Fibroblast of lung (primary cell): ENCODE measurements at places on chromosomes 6 and 20.

DNA sequence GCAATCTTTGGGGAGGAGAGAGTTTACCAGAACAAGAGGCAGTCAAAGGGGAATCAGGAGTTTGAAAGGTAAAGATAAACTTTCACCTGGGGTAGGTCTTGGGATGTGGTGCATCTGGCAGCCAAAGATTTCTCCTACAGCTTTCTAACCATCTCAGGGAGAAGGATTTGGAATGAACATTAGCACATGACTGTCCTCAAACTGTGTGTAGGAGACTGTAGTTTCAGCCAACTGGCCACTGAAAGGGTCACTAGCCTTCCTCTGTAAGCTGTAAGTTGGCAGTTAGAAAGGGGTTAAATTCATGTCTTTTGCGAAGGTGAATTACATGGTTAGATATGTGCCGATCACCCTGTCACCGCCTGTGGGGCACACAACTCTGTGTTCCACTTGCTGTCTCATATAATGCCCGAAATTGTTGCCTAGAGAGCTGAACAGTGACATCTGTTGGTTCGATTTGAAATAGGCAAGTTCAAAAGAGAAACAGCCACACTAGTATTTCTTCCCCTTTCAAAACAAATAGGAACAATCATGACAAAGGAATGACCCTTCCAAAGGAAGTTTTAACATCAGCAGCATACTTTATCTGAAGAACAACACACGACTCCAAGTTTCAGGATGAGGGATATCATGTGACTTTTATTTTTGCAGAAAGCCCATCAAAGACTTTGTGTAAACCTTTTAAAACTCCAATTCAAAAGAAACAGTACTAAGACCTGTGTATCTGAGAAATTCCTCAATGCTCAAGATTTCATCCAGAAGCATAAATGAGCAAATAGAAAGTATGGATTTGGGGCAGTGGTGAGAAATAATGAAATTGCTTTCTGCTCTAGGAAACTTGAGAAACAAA is 1.1 kb upstream of the OPN5 start:
- H3K4me3 ChIP-seq, result no peak overlapping the region
- H3K27ac ChIP-seq, result no peak overlapping the region
- DNase-seq, result peak; percentile 81
- no peaks in the 10 kb centered on the region for H3K4me1 ChIP-seq
- H3K36me3 ChIP-seq, result no peaks in the 10 kb centered on the region

DNA sequence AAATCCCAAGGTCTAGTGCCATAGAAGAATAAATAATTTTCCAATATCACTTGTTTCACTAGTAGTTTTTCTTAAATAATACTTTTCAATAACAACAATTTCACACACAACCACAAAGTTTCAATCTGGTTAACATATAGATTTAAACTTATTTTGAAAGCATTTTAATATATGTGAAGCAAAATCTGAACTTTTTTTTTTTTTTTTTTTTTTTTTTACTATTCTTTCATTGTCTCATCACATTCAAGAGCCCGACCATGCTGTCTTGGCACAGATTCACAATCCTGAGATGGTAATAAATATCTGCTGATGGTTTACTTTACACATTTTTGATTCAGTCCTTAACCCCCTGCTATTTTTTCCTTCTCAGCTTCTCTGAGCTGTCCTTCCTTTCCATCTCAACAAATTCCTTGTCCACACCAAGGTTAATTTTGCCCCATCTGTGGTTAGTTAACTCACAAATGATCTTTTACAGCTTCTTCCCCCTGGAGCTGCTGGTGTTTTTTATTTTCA is 262.8 kb downstream of the TMEM242 start:
- no peak overlapping the region for H3K4me3 ChIP-seq
- peak; percentile 64 for DNase-seq
- no peak overlapping the region for H3K27ac ChIP-seq
- H3K27me3 ChIP-seq, result no peaks in the 10 kb centered on the region
- H3K36me3 ChIP-seq, result no peaks in the 10 kb centered on the region

DNA sequence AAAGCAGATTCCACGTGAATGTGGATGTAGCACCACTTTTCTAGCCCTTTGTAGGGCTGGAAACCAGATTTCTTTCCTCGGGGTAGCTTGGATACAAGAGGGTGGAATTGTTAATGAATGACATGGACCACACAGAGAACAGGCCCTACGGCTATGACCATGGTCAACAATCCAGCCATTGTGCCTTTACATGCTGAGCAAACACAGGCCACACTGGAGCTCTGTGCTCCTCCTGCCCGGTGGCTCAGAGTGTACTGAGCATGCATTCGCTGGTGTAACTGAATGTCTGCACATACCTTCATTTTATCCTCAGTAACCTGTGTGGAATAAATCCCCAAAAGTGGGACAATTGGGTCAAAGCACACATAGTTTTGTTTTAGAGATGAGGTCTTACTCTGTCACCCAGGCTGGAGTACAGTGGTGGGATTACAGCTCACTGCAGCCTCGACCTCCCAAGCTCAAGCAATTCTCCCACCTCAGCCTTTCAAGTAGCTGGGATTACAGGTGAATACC is 32.8 kb downstream of the LRP11 start:
- H3K36me3 ChIP-seq, result peaks cover 3% of the 10 kb centered on the region
- no peaks in the 10 kb centered on the region for H3K27me3 ChIP-seq
- no peak overlapping the region for H3K4me3 ChIP-seq
- peak overlapping the region; percentile 40 for H3K27ac ChIP-seq
- H3K4me1 ChIP-seq, result peaks cover 6% of the 10 kb centered on the region
- no peak for DNase-seq

DNA sequence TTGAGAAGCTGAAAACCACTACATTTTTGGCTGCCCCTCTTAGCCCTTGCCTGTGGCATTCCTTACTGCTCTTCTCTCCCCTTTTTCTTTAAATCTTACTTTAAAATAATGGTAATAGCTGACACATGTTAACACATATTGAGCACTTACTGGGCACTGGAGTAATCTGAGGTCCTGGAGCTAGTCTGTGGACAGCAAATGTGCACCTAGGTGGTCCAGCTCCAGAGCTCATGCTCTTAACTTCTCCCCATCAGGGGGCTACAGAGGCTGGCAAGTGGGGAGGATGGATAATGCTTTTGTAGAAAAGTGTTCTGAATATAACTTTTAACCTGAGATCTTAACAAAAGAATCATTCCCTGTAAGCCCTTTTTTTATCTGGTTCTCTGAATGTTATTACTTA is 74.8 kb downstream of the ADGRB3 start:
- no peaks in the 10 kb centered on the region for H3K27me3 ChIP-seq
- no peak overlapping the region for H3K27ac ChIP-seq
- no peak overlapping the region for H3K4me3 ChIP-seq
- no peaks in the 10 kb centered on the region for H3K4me1 ChIP-seq
- no peak for DNase-seq

DNA sequence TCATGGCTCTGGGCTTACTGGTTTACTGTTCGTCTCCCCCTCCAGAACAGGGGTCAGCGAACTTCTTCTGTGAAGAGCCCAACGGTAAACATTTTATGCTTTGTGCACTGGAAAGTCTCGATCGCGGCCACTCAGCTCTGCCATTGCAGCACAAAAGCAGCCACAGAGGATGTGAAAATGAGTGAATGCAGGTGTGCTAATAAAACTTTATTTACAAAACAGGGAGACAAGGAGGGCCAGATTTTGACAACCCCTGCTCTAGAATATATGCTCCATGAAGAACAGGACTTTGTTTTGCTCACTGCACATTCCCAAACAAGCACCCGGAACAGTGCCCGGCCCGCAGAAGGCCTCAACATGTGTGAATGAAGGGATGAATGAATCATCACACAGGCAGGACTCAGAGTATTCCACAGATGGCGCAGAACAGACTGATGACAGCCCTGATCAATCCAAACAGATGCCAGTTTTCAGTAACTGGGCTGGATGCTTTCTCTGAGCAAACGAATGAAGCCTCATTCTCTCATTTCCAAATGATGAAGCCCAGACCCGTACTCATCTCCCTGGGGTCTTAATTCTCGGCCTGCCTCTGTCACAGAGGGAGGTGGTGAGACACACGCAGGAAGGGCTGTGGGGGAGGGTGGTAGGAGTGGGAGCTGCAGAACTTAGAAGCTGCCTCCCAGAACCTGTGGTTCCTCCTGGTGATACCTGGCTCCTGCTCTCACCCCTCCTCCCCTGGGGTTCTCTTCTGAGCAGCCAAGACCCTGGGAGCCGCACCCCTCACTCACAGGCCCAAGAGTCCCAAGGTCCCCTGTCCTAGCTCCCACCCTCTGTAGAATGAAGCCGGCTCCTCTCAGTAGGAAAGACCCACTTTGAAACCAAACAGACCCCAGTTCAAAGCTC is 196.4 kb downstream of the PREX1 start:
- DNase-seq, result peak; percentile 63
- no peak overlapping the region for H3K4me3 ChIP-seq
- no peaks in the 10 kb centered on the region for H3K27me3 ChIP-seq
- H3K36me3 ChIP-seq, result no peaks in the 10 kb centered on the region
- H3K27ac ChIP-seq, result no peak overlapping the region

DNA sequence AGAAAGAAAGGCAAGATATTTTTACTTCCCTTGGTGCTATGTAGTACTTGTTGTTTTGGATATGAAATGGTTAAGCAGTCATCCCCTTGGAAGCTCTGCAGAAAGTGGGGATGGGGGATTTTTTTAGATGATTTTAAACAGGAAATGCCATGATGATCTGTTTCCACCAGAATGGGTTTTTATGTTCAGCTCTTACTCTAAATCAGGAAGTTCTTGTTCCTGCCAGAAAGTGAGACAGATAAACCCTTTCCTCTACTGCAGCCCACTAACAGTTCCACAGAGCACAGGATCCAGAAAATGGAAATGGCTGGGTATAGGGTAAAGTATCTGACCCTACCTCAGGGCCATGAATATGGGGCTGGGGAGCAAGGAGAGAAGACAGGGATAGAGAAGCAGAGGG is 32.1 kb upstream of the PPP1R3G start:
- H3K4me3 ChIP-seq, result no peak overlapping the region
- peaks cover 2% of the 10 kb centered on the region for H3K4me1 ChIP-seq
- no peak overlapping the region for H3K27ac ChIP-seq
- no peak for DNase-seq

DNA sequence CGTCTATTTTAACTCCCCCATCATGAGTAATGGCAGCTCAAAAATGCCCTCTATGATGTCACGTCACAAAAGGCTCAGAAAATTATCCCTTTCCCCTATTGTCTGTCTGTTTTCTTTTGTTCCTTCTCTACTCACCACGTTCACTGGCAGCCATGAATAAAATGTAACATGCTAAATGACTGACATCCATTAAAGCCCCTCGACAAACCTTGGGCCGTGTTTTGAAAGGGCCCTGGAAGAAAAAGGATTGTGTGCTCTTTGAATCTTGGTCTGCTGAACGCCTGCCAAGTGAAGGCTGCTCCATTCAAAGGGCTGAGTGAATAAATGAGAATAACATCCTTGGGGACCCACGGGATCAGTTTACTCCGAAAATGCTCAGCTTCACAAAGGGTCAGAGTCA is 118.7 kb downstream of the RPS12 start:
- peaks cover 2% of the 10 kb centered on the region for H3K27me3 ChIP-seq
- no peak for DNase-seq
- no peak overlapping the region for H3K4me3 ChIP-seq
- no peak overlapping the region for H3K27ac ChIP-seq

DNA sequence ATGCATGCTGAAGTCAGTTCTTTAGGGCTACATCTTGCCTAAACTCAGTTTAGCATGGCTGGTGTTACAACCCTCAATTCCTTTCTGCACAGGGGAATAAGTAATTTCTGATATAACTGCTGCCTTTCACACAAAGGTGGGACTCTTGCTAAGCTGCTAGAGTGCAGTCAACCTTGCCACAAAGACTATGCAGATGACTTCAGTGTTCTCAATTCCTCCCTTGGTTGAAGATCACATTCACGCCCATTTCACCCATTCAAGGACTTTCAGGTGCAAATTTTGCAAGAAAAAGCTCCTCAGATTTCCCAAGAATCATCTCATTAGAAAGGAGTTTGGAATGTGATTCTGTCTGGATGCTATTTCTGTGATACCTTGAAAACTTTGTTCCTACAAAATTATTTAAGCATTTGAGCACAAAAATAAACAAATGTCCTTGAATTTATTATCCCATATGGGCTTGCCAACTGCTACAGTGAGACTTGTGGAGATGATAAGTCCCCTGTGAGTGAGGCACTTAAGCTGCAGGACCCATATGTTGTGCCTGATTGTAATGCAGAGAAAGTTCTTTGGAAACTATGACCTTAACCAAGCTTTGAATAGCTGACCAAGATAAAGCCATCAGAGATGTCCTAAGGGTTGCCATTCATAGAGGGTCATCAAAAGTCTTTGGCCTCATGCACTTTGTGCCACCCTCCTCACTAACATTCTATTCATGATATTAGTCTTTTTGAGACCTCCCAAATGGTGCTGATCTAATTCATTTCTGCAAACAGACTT is 111.8 kb downstream of the PLCB4 start:
- H3K4me1 ChIP-seq, result no peaks in the 10 kb centered on the region
- DNase-seq, result no peak
- H3K27me3 ChIP-seq, result no peaks in the 10 kb centered on the region
- no peak overlapping the region for H3K4me3 ChIP-seq
